ENCODE measurements at places on chromosomes 1 and 21.
A peak's percentile ranks its signal among the peaks of the same experiment; 100 is the strongest.

DNA sequence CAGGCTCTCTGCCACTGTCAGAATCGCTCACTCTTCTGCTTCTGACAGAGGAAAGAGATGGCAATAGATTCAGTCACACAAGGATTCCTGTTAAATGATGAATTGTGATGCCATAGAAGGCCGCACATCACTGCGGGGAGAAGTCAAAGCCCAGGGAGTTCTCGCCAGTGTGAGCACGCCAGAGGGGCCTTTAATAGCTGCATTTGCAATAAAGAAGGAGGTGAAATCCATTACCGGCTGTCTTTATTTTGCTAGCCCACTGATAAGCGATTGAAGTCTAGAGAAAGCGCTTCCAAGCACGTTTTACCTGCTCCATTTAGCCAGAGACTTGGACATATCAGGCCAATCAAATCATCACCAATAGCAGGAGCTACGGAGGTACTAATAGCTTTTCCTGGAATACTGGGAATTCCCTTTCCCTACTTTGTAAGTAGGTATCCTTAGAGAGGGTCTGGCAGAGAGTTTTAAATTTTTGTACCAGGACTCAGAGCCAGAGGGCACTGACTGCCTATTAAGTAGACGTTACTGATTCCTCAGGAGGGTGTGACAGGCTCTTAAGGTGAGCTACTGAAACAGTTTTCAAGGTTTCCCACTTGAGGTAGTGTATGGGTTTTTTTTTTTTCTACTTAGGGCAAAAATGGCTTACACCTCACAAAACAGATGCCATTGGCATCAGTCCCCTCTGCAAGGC is 10.2 kb upstream of the TARBP1 start:
- no peak for DNase-seq

- no peak for DNase-seq
Measured at GRCh38 chr21:41952568-41953248, 1.1 kb downstream of the C2CD2 start.

DNA sequence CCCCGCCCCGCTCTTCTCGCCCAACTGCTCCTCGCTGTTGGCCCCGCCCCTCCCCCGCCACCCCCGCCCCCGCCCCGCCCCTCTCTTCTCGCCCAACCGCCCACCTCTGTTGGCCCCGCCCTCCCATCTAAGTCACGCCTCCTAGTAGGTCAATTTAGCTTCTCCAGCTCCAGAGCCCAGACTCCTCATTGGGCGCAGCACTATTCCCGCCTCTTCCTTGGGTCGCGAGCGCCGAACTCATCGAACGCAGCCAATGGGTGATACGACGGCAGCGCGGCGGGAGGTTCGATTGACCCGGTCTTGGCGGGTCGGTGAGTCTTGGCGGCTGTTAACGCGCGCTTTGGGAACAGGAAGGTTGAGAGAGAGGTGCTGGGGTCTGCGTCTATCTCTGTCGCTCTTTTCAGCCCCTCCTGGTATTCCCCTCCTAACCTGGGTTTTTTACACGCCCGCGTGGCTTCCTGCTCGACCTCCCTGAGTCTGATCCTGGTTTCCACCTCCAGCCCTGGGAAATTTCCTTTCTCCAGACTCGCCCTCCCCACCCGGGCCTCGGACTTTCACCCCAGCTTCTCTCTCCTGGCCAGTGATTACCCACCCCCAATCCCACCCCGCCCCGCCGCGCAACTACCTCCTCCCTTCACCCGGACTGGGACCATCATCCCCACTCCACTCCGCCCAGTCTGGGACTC is at the start of gene RAD54L:
Gene RAD54L (plus strand): TSS at position 328 of the 686 bp plus-strand sequence. CDS start 643 bp downstream, outside the sequence.
- peak; percentile 98 for DNase-seq

- DNase-seq: peak; percentile 60
Measured at GRCh38 chr1:209583408-209583807, at the start of gene CAMK1G. TSS of gene CAMK1G (plus strand) at chr1:209583714. CDS start at chr1:209594984, 11,270 bp downstream.

- no peak for DNase-seq
Measured at GRCh38 chr1:52238887-52239707, 97.2 kb downstream of the ZFYVE9 start.

DNA sequence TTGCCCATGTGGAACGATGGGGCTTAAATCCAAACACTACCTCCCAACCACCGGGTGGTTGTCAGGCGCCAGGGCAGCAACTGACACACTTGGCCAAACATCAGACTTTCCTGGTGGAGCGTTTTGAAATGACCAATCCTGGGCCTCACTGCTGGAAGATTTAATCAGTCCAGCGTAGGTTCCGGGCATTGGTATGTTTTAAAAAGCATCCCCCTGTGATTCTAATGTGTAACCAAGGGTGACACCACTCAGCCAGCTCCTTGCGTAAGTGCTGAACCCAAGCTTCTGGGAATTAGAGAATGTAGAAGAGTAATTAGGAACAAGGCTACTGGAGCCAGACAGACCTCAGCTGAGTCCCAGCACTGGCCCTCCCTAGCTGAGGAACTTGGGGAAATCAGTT is 44.8 kb upstream of the KAZN start:
- no peak for DNase-seq

GRCh38 chr21:44436958-44437357 is 18.4 kb upstream of the LRRC3 start:
- DNase-seq: no peak

DNA sequence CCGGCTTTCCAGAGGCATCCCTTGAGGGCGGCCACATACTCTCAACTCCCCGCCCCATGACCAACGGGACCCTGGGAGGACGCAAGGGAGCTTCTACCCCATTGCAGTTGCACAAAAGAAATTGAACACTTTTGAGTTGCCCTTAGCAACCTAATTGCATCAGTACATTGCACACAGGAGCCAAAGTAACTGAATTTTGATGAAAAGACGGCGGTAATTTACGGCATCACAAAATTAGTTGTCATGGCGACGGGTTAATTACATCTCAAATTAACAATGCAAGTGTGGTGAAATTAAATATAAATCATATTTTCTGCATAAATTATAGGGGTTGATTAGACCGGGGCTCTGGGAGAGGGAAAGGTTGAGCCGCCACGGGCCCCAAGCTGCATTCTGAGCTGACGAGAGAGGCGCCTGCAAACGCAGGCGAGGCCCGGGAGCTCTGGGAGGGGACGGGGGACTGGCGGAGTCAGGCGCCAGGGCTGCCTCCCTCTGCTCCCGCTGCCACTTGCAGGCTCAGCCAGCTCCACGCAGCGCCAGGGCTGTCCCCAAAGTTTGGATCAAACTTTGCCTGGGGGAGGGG is 61.4 kb downstream of the CASZ1 start:
- DNase-seq: no peak

DNA sequence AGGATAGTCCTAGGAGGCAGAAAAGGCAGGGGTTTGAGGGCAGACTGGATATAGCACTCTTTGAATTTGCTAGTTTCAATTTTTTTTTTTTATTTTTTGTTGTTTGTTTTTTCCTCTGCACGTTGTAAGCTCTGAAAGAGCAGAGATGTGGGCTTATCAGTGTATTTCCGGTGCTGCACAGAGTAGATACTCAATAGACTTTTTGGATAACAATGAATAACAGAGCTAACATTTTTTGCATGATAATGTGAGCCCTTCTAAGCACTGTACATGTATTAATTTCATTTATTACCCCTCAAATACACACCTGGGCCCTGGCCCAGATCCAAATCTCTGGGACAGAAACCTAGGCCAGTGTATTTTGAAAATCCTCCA is 17.1 kb upstream of the PARP1 start:
- DNase-seq: no peak

DNA sequence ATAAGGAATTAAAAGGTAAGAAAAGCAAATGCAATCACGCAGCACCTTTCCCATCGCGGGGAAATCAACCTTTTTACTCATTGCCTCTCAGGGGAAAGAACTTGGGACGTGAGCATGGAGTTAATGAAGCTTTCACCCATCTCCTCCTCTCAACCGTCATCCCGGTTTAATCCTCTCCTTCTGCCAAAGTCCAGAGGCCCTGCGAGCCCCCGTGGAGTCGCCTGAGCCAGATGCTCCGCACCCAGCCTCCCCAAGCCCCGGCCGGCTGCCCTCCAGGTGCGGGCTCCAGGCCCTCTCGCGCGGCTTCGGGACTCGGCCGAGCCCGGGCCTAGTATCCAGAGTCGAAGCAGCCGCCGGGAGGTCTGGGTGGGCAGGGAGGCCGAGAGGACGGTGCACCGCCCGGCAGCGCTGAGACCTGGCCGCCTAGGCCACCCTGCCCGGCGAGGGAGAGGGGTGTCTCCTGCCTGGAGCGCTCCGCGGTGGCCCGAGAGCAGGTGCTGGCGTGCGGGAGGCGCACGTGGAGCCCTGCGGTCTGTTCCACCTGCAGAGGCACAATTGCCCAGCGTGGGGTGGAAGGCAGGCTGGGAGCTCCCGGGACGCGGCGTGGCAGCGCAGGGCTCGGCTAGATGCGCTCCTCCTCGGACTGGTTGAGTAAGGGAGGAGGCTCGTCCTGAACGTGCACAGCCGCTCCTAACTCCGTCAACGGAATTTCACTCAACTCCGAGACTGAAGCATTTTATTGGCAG is 218.5 kb downstream of the SDCCAG8 start:
- no peak for DNase-seq

GRCh38 chr1:16391411-16391810 is 24.4 kb downstream of the SZRD1 start:
- DNase-seq: no peak

DNA sequence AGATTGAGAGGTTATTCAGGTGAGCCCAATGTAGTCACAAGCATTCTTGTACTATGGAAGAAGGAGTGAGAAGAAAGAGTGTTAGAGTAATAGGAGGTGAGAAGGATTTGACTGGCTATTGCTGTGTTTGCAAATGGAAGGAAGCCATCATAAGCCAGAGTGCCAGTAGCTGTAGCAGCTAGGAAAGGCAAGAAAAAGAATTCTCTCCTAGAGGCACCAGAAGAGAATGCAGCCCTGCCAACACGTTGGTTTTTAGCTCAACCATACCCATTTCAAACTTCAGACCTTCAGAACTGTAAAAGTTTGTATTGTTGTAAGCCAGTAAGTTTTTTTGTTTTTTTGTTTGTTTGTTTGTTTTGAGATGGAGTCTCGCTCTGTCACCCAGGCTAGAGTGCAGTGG is 8.9 kb upstream of the IL12RB2 start:
- no peak for DNase-seq

- DNase-seq: no peak
Measured at GRCh38 chr1:51623025-51623424, 6.1 kb downstream of the OSBPL9 start.

DNA sequence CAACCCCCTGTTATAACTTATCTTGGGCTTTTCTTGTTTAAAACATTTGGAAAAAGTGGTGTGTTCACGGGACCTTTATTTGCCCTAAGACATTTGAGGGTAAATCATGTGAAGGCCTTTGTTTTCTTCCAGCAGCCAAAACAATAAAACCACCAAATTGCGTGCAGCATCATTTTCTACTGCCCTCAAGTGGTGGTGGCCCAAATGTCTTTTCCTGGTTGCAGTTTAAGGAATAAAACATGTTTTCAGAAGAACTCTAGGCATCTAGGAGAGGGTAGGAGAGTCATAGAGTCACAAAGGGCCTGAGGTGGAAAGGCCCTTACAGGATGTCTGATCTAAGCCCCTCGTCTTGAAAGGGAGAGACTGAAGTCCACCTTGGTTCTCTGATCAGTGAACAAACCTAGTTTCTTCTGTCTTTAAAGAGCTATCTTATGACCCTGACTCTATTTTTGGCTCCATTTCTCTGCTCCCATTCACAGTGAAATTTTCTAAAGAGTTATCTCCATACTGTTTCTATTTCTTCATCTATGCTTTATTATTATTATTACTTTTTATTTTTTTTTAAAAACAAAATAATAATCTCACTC is 16.0 kb upstream of the EPS15 start:
- peak; percentile 40 for DNase-seq

DNA sequence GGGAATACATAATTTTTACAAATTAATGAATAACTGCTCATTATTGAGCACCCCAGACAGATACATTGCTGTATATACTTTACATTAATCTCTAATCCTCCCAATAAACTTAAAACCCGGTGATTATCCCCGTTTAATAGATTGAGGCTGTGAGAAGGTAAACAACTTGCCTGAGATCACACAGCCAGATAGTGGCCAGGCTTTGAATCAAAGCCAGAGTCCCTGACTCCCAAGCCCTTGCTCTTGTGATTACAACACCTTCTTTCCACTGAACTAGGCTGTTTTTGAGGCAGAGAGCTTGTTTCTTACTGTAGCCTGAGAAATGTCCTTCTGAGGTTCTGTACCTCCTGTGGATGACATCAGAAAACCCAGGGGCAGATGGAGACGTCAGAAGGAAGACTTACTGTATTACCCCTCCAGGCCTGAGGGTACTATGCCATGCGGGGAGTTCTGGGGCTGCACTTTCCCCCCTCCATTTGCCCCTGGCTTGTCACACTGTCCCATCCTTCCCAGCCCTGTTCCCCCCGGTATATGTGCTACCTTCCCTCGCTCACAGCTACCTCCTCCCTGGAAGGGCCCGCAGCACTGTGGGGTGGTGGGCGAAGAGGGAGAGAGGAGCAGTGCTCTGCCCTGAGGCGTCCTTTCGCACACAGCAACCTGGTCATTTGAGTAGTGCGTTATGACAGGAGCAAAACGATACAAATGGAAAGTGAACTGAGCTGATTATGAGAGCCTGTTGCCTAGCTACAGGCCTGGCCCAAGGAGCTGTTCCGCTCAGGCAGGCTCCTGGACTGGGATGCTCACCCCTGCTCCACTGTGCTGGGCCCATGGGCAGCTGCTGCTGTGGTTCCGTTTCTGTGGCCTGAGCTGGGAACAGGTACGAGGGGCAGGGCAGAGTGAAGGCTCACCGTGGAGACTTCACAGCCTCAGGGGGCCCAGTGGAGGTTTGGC is 4.6 kb downstream of the KCNC4 start:
- no peak for DNase-seq

DNA sequence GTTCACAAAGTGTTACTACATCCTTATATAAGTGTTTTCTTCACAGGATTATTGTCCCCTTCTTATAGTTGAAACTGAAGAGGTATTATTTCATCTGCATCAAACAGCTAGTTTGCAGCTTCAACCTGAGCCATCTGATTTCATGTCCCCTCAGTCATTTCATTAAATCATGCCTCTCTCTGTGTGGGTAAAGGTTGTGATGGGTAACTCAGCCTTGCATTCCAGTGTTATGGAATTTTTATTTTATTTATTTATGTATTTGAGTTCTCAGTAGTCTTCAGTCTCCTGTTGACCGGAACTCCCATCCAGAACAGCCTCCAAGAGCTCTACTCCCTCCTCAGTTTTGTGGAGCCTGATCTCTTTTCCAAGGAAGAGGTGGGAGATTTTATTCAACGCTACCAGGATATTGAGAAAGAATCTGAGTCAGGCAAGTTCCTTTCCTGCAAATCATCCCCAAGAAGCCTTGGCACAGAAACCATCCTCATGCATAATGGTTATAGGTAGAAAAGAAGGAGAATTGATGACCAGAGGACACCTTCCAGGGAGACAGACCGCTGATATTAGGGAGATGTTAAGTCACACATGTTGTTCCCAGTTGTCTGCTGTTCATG is 21.8 kb downstream of the CHD1L start:
- DNase-seq: no peak

GRCh38 chr1:167152192-167152876 is 58.5 kb downstream of the STYXL2 start:
- DNase-seq: no peak

All from occipital lobe (tissue), 3 donors.